ENCODE measurements at places on chromosomes 7 and 10.

DNA sequence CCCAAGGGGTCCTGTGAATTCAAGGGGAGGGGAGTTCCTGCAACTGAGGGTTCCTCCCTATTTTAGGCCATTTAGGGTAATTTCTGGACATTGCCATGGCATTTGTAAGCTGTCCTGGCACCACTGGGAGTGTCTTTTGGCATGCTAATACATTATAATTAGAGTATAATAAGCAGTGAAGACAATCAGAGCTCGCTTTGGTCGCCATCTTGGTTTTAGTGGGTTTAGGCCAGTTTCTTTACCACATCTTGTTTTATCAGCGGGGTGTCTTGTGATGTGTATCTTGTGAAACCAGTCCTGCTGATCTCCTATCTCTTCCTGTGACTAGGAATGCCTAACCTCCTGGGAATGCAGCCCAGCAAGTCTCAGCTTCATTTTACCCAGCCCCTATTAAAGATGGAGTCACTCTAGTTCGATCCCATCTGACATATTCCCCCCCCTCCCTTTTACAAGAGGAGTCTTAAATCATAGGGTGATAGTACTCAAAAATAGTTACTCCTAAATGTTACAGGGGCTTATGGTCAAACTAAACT, 43.2 kb downstream of the SVOPL start:
- DNase-seq = no peak

DNA sequence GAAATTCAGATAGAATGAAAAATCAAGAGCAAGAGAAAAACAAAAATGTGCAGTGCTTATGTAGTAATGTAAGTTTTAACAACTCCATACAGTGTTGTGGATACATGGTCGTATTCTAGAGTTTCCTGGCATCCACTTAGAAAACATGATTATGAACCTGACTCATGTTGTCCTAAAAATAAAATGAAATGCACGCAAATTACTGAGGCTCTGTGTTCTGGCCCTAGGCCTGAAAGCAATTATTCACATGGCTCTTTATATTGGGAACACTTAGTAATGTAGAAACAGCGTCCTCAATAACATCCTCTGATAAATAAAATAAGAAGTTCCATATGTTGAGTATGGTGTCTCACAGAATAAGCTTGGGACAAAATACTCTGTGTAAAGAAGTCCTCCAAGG, 200.2 kb upstream of the SEMA3E start:
- DNase-seq = no peak

GRCh38 chr10:112185959-112186358, 2.4 kb upstream of the GPAM start:
- DNase-seq = no peak

- no peak for DNase-seq
These were observed 151.5 kb downstream of the RNF216 start for GRCh38 chr7:5629941-5630340.

- DNase-seq = no peak
These were observed 144.2 kb upstream of the VSTM2A start for GRCh38 chr7:54397836-54398612.

DNA sequence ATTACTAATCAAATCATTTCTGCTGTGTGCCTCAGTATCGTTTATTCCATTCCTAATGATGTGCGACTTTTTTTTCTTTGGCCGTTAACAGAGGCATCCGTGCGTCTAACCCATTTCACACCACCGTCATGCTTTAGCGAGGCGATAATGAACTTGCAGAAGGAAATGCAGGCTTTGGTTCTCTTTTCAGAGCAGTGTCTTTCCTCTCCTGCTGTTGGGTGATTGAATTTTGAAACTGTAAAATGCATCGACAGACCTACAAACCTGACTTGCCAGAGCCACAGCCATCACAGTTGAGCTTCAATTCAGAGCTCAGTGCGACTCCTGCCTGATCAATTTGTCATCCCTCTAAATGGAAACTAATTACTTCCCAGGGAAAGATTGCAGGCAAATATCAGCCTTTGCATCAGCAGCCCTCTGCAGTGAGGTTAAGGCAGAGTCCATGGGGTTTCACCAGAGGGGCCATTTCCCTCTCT, 486.0 kb upstream of the GALNT17 start:
- no peak for DNase-seq

DNA sequence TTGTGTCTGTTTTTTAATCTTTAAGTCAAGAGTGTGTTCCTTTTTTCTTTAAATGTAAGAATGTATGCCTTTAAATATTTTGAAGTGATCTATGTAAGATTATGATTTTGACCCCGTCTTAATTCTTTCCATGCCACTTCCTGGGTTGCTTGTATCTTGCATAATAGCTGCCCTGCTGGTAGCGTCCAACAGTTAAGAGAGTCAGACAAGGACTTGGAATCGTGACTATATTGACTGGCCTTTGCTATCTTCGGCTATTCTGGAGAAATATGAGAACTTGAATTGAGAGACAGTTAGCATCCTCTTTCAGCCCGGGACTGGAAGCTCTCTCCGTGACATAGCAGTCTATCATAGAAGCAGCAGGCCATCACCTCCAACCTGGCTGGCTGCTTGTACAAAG, 13.0 kb downstream of the NRP1 start:
- DNase-seq = no peak

- DNase-seq = no peak
These were observed 105.7 kb upstream of the SEC61G start for GRCh38 chr7:54864663-54865062.

GRCh38 chr10:87864496-87865059, 1.2 kb downstream of the PTEN start:
- DNase-seq = no peak

GRCh38 chr10:47098964-47099363, 187.7 kb downstream of the PTPN20 start:
- no peak for DNase-seq

DNA sequence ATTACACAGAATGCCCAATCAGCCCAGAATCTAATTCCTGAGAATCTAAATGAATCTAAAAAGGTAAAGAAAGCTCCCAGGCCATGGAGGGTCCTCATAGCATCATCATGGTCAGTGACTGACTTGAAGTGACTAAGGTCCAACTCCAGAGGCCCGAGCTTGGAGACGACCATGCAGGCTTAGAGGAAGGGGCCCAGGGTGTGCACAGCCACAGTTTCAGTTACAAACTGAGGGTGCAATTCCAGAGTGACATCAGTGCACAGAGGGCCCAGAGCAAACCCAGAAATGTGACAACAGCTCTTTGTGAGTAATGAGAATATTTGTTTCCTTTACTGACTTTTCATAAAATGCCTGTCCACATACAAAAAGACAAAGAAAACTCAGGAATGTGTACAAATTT, 170.0 kb downstream of the TNS3 start:
- DNase-seq = no peak

- DNase-seq = no peak
These were observed 22.5 kb downstream of the ST8SIA6 start for GRCh38 chr10:17431871-17432311.

- no peak for DNase-seq
These were observed 29.1 kb upstream of the RHOBTB1 start for GRCh38 chr10:60973086-60973485.

DNA sequence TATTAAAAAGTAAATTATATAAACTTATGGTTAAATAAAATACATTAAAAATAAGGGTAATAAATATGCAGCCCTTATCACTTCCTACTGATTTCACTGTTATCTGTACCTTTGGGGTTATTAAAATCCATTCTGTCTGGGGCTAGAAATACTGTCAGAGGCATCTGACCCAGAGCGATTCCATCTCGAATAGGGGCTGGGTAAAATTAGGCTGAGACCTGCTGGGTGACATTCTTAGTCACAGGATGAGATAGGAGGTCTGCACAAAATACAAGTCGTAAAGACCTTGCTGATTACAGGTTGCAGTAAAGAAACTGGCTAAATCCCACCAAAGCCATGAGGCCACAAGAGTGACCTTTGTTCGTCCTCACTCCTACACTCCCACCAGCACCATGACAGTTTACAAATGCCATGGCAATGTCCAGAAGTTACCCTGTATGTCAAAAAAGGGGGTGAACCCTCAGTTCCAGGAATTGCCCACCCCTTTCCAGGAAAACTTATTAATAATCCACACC, 77.6 kb downstream of the COBL start:
- DNase-seq = no peak

DNA sequence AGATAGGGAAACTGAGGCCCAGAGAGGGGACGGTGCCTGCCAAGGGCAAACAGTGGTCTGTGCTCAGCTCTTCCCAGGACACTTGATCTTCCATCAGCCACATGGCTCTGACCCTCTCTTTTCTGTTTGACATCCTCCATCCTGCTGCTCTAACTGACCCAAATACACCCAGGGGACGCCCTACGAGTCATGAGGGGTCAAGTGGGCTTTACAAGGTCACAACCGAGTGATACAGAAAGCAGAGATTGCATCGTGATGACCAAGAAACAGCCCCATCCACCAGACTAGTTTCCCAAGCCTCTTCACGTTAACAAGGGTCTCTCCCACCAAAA, 131.2 kb upstream of the UNC5B start:
- peak; percentile 32 for DNase-seq

- no peak for DNase-seq
These were observed 1013.2 kb upstream of the PHF14 start for GRCh38 chr7:9960460-9960859.

DNA sequence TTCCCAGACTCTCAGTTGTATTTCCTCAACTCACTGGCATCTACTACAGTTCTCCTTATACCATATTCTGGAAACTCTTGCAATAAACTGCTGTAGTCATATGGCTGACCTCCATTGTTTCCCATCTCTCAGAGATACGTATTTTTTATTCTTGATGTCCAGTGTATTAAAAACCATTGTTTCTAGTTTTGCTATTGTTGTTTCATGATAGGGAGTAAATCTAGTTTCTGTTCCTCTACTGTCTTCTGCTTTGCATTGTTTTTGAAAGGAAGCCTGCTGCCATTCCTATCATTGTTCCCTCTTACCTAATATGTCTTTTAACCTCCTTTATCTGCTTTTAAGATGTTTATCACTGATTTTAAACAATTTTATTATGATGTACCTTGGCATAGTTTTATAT, 255.0 kb downstream of the ADK start:
- DNase-seq = no peak
